NCI-H187 (cell line): ENCODE measurements at places on chromosomes 12 and 14.

DNA sequence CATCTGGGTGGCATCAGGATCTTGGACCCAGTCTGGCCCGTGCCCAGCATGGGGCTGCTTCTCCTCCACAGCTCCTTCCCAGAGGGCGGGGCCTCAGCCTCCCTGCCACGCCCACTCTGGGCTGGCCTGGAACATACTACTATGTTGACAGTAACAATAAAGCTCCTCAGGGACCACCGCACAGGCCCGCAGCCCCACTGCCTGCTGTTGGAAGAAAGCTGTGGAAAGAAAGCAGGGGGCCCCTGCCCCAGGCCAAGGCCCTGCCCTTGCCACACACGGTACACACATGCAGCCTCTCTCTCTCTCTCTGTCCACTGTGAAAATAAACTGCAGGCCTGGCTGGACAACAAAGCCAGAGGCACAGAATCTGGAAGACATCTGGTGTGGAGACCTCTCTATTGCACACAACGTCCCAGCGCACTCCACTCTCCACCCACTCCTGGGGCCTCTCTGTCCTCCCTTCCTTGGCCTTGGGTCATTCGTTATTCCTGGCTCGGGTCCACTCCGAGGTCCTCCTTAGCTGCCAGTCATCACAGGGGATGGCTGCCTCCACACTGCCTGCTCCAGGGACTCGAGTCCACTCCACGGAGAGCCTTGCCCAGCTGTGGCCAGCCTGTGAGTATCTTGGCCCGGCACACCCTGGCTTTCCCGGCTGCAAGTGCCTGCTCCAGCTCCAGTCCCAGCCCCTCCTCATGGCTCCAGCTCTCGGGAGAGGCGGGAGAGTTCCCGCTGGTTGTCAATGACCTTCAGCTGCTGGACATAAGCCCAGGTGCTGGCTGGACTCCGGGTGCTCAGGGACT lies 11.8 kb upstream of the ENDOU start:
- no peak for DNase-seq

DNA sequence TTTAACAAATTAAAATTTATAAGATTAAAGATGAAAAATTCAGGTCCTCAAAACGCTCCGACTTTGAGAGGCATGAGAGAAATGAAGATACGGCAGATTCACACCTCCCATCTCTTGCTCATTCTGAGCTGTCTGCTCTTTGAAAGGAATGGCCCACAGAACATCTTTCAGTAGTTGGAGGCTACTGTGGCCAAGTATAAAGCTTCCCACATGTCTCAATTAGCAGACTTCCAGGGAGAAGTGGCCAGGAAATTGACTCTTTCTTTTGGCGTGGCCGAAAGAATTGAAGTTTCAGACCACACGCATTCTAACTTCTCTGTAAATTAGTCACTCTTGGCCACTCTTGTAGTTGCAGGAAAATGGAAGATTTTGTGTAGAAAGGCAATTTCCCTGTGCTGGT lies 129.2 kb downstream of the DIP2B start:
- no peak for DNase-seq

DNA sequence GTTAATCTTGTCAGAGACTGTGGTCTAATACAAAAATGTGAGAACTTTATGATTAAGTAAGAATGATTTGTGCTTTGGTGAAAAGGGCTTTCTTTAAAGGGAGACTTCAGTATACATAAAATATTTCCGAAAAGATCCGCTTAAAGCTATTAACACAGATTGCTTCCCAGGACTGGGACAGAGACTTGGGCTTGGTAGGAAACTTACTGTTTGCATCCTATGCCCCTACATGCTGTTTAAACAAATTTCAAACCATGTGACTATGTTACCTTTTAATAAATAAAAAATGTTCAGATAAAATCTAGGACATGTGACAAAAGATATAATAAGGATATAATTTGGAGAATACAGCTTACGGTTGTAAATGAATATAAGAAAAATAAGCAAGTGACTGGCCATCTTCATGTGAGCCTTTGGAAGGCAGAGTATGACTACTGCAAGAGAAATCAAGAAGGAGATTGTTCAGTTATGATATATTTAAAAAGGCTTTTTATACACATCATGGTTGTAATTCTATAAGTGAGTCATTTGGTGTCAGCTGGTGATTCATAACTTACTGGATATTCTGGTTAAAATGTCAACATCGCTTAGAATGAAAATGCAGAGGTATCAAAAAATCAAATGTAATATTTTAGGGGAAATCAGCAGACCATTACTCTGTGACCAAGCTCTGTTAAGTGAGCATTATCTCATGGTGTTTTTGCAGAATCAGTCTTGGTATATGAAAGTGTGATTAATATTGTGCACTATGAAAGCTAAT lies 234.7 kb upstream of the E2F7 start:
- no peak for DNase-seq

DNA sequence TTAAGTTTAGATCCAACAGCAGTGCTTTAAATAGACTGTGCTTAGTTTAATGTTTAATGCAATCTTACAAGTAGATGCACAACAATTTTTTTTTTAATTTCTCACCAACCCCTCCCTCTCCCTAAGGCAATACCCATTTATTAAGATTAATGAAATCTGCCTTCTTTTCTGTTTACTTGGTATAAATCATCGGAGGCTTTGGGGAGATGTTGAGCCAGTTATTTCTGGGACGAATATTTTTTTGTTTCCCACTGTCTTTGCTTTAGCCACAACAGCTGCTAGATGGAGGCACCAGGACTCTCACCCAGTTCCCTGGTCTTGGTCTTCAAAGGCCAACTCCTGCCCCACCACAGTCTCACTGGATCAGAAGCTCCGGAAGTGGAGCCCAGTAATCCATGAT lies 113.4 kb downstream of the PLXNC1 start:
- DNase-seq, result no peak

DNA sequence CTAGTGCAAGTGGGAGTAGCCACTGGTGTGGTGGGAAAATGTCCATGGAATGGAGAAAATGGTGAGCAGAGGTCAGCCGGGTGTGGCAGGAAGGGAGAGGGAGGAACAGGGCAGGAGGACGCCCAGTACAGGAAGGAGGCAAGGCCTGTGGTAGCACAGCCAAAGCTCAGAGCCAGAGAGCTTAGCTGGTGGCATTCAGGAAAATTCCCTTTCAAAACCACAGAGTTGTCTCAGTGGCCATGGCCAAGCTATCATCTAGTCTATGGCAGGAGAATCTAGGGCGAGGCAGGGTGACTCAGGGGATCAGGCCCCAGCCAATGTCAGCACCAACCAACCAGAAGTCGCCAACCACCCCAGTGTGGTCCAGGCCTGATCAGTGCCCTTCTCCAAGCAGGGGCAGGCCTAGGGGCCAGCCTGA lies 67.7 kb upstream of the DDX11 start:
- DNase-seq, result no peak

- no peak for DNase-seq
These were observed 348.0 kb downstream of the SEC23A start for GRCh38 chr14:38755036-38755435.
